ENCODE measurements at places on chromosomes 4 and X.

DNA sequence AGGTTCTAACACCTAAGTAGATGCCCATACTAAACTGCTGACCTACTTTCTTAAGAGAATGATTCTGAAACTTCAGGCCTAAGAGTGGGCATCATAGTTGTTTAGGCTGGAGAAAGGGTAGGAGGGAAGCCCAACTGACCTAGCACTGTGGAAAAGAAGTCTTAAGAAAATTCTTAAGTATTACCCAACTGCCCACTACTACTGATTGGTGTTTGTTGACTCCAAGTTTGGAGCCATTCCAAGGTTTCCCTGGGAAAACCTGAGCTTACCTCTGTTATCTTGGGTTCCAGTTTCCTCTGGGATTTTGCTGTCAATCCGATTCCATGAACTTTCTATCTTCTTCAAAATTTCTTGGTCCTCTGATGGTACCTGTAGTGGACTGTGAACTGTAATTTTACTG, 23.9 kb downstream of the ANKRD17 start:
- no peak for DNase-seq

DNA sequence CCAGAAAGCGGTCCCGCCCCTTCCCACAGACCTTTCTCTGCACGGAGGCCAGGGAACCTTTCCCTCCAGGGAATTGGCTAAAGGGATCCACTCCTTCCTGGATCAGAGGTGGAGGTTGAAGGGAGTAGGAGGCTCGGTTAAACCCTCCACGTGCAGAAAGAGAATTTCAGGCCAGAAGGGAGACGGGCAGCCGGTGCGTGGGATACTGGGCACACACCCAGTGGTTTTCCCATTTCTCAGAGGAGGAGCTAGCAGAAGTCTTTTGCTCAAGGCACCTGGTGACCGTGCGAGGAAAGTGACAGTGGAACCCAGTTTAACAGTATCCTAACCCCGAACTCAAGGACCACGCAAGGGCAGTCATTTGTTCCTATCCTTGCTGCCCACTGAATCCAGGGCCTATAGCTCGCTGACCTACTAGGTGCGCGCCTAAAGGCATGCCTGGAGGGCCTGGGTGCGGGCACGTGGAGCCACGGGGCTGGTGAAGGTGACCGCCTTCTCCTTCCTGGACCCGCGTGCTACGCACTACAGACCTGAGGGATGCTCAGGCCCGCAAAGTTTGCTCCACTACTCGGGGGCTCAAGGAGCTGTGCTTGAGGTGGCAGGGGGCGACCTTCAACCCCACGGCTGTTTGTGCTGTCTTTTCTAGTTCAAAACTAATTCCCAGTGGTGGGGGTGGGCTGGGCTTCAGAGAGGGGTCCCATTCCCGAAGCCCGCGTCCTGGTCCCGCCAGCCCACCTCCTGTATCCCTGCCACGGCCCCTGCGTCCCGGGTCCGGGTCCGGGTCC, 587 bp upstream of the AFF2 start:
- DNase-seq = no peak

- no peak for DNase-seq
Observed at GRCh38 chrX:2931612-2932011, 2.5 kb upstream of the ARSD start.

DNA sequence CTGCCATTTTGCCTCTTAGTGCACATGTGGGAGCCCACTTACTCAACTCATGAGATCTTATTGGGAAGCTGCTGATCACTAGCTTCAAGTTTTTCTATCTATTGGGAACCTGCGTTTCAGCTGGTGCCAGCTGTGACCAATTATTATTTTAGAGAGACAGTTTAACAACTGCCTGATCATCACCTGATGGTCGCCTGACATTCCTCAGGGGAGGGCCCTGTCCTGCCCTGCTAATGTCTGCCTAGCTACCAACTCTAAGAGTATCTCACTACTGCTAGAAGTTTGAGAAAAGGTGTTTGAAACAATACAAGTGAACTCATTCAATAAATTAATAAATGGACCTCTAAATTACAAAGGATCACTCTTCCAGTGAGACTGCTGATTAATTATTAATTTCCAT, 95.5 kb downstream of the PCDH7 start:
- no peak for DNase-seq

Data from stimulated activated CD8-positive, alpha-beta memory T cell treated with anti-CD3 and anti-CD28 coated beads, Interleukin-15, amount 100 ng/mL, for 24 hours (primary cell).